ENCODE measurements at places on chromosomes 16 and 17. TPM values are rescaled to one million over a fixed set of nuclear protein-coding genes. Genes with fewer than 3 reads are reported as not detected.

Gene PRKCA
- 4.5 TPM for total RNA-seq

Gene KCNJ16
- not detected for total RNA-seq

Gene ASPHD1
- 1.00 TPM for total RNA-seq

GRCh38 chr17:2071024-2071385, 16.1 kb downstream of the HIC1 start:
- no peak for ATAC-seq

DNA sequence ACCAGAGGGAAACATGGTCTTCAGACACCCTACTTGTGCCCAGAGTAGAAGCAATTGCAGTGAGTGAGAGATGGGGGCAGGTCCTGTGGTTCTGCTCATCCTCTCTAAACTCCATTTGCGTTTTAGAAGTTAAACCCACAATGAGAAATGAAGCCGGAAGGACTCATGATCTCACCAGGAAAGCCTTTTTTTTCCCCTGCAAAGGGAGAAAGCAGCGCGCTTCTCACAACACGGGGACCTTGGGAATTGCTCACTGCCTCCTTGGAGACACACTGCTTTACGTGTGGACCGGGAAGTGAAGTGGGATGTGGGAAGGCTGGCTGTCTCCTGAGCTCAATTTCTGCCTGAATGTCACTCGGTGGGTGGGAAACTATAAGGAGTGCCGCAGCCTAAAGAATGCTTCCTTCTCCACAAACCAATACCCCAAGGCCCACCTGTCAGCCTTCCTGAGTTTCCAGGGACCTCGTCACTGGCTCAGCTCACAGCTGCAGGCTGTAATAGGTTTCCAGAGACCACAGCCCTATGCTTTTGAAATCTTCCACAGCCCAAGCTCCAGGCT, 365.4 kb downstream of the XYLT1 start:
- ATAC-seq: no peak

DNA sequence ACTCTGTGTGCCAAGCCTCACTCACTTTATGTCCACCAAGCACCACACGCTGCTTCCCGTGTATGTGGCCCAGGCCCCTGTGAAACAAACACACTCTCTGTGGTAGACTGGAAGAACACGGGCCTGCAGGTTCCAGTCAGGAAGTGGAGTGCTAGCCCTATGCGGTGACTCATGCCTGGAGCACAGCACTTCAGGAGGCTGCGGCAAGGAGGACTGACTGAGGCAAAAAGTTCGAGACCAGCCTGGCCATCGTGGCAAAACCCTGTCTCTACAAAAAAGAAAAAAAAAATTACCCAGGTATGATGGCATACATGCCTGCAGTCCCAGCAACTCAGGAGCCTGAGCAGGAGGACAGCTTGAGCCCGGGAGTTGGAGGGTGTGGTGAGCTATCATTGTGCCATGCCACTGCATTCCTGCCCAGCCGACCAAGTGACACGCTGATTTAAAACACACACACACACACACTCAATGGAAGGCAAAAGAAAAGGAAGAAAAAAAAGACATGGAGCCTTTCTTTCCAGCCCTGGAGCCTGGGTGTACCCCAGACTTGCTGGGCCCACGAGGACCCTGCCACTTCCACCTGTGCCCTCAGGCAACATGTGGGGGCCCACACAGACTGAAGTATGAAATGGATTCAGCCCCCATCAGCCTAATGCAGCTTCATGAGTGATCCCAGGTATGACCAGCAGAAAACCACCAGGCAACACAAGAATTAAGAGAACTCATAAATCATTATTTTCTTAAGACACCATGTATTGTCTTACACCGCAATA, 126.6 kb downstream of the ANKRD11 start:
- ATAC-seq: peak; percentile 76
